ENCODE measurements at places on chromosomes 13 and 19. TPM values are rescaled to one million over a fixed set of nuclear protein-coding genes. Genes with fewer than 3 reads are reported as not detected.
A peak's percentile ranks its signal among the peaks of the same experiment; 100 is the strongest.

GRCh38 chr13:35349673-35350278, 126.7 kb downstream of the MAB21L1 start:
- no peak for ATAC-seq

GRCh38 chr13:26707122-26708006, 53.2 kb downstream of the GPR12 start:
- peak; percentile 75 for ATAC-seq

The CCDC159 gene
- 7.4 TPM for total RNA-seq

DNA sequence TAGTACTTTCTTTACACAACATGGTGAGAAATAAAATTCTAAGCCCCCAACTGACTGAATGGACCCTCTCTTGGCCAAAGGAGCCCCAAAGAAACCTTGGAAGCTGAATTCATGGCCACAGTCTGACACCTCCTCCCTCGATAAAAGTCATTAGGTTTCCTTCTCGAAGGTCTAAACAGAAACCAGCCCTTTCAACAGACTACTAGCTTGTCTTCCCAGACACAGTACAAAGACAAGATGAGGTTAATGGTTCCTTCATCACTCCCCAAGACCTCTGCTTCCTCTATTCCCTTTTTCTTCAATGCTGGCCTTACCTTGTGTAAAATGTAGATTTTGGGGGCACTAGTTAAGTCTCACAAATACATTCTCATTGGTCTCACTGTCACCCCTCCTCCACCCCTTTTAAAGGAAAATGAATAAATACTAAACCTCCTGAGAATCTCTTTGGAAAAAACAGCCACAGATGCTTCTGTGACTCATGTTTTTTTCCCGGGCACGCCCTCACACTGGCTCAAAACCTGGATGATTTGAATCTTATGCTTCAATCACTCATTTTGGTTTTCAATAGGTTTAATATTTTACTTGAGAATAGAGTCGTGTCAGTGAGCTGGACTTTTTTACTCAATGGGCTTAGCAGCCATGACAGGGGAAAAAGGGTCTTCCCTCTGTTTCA, 65.8 kb upstream of the MED4 start:
- no peak for ATAC-seq

The GARIN5A gene
- 1.1 TPM for total RNA-seq

The NPAS1 gene
- total RNA-seq: 0.52 TPM

The CGB1 gene
- total RNA-seq: not detected

The CRLF1 gene
- 7.9 TPM for total RNA-seq

DNA sequence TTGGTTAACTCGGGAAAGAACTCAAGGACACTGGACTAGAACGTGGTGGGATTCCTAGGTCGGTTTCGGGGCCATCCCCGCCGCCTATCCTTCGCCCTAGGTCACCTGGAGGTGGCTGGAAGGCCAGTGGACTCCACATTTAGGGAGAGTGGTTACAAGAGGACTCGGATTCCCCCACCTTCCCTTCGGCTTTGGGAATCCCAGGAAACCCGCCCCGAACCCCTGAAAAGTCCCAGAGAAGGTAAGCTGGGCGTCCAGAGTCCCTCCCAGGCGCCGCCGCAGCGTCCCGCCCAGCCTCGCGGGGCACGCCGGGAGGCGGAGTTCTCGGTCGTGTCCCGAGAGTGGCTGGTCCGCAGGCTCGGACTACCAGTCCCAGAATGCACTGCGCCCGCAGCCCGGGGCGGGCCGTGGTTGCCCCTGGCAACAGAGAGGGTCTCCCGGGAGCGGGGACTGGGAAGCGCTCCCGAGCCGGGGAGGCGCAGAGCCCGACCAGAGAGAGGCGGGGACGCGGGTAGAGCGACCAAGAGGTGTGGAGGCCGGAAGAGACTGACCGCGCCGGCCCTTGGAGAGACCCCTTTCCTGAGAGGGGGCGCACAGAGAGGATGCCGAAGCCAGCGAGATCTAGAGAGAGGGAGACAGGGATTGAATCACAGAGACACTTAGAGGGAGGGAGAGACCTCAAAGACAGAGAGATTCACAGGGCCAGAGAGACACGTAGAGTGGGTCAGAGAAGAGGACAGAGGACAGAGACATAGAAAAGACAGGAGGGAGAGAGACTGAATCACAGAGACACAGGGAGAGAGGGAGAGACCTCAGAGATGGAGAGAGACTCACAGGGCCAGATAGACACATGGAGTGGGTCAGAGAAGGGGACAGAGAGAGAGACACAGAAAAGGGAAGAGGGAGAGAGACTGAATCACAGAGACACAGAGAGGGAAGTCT, 2.6 kb upstream of the PRKCG start:
- ATAC-seq: peak; percentile 92

The FLT3 gene
- total RNA-seq: 0.12 TPM

DNA sequence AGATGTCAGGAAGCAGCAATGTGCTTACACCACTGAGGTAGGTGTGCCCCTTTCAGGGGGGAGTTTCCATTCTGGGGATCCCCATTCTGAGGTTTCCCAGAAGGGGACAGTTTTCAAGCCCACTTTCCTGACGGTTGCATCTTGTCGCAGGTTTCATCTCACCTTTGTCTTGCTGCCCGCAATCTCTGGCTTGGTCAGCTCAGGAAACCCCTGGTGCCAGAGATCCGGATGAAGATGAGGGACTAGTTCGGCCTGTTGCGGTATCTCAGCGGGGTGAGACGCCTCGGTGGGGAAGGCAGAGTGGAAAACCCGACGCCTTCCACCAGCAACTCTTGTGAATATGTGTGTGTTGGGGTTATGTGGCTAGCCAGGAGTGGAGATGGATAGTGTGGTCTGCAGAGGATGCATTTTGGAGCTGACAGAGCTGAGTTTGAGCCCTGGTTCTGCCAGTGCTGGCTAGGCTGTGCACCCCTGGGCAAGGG, 13.1 kb downstream of the TNFSF9 start:
- no peak for ATAC-seq
